ENCODE measurements at places on chromosomes 11 and 22.

DNA sequence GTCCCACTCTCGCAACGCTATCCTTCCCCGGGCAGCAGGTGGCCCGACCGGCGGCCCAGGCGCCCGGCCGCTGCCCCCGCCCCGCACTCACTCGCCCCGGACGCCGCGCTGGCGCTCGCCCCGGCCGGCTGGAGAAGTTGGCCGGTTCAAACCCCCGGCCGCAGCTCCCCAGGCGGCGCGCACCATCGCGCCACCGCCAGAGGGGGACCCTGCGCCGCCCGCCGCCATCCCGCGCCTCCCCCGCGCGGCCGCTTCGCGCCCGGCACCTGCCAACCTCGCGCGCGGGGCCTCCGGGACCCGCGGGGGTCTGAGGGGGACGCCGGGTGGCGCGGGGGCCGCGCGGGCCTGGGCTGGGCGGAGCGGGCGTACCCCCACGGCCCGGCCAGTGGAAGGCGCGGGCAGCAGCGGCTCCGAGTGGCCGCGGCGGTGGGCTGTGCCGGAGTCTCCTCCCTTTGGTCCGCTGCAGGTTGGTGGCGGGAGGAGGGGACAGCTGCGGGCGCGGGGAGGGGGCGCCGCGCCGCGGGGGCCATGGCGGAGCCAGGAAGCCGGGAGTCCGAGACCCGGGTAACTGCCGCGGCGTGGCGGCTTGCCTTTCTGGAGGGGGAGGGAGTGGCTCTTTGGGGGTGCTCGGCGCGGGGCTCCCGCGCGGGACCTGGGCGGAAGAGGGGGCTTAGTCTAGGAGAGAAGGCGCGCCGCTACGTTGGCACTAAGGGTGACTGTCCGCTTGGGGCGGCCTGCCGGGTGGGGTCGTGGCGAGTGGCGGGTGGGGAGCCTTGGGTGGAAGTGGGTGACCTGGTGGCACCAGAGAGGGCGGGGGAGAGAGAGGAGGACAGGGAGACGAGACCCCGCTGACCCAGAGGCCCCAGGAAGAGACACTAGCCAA lies at the start of the genes MPST and TST:
Gene MPST (plus strand): TSS at position 434 of the 883 bp plus-strand sequence. CDS start 95 bp downstream, at position 529.
Gene TST (minus strand): TSS at position 139 of the 883 bp plus-strand sequence. CDS start 715 bp downstream, outside the sequence.
- DNase-seq, result no peak

- no peak for DNase-seq
Observed at GRCh38 chr11:17986007-17986710, 26.7 kb downstream of the SERGEF start.

GRCh38 chr11:102283116-102283485 lies 34.2 kb upstream of the BIRC3 start:
- no peak for DNase-seq

- DNase-seq, result no peak
Observed at GRCh38 chr22:44999687-45000086, 10.1 kb downstream of the PHF21B start.

DNA sequence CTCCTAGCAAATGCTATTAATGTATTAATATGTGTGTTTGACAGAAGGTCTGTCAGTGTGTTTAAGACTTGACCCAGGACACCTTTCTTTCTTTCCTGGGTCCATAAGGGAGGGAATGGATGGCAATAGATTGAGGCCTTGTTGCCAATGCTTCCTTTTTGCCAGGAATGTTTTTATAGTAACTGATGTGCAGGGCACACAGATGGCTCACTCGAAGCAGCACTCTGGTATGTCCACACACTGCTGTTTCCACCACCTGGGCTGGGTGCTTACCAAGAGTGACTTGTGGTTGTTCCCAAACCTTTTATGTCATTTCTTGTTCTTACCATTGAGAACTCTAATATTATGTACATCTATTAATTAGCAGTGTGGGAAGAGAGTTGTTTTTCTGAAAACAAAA lies 396.9 kb upstream of the SYN3 start:
- no peak for DNase-seq

GRCh38 chr11:66484806-66485380 lies 4.7 kb downstream of the DPP3 start:
- no peak for DNase-seq

- no peak for DNase-seq
Observed at GRCh38 chr11:77672264-77672663, 34.7 kb upstream of the CLNS1A start.

- DNase-seq, result no peak
Observed at GRCh38 chr11:133893381-133893780, 48.1 kb upstream of the SPATA19 start.

DNA sequence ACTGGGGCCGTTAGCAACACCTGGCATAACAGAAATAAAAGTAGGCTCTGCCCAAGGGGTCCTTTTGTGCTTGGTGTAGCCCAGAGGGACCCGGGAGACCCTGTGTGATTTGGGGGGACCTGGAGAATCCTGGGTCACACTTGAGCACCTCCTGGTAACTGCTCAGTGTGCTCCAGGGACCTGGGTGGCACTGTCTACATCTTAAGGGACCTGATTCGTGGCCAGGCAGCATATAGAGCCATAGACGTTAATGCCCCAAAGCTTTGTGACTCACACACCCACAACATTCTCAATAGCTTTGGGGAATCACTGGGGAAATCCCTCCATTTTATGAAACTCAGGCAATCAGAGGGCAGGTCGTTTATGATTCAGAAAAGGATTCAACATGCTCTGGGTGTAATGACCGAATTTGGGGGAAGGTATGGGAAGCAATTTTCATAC lies 3.6 kb upstream of the IGF2 start:
- DNase-seq, result no peak
